ENCODE measurements at places on chromosomes 5 and 9.

GRCh38 chr5:149646564-149646963 lies 65.3 kb downstream of the ARHGEF37 start:
- no peak for DNase-seq

GRCh38 chr5:9460885-9461645 lies 84.8 kb downstream of the SEMA5A start:
- no peak for DNase-seq

GRCh38 chr9:137299938-137300337 lies 2.1 kb downstream of the NRARP start:
- DNase-seq, result no peak

- no peak for DNase-seq
Measured at GRCh38 chr9:4106760-4107143, 193.1 kb downstream of the GLIS3 start.

GRCh38 chr9:121464968-121465367 lies 34.7 kb downstream of the GGTA1 start:
- no peak for DNase-seq

- no peak for DNase-seq
Measured at GRCh38 chr5:43332401-43332800, 19.2 kb upstream of the HMGCS1 start.

GRCh38 chr9:92527832-92528521 lies 7.8 kb downstream of the ECM2 start:
- DNase-seq, result no peak

- no peak for DNase-seq
Measured at GRCh38 chr5:132458226-132458560, 32.4 kb downstream of the IRF1 start.

DNA sequence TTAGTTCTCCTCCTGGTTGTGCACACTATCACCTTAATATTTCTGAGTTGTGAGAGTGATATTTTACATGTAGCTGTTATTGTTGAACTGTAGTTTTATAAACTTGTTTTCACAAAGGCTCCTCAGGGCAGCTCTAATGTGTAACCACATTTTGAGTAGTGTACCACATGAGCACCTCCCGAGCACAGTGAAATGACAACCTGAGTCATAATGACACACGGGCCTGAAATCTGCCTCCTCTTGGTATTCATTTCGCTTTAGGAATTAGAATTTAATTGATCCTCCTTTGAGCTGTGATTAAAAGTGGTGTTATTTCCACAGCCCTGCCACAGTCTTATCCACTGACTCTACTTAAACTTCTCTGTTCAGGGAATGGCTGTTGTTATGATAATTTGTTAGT lies 7.9 kb downstream of the MTRR start:
- no peak for DNase-seq

- no peak for DNase-seq
Measured at GRCh38 chr5:133309166-133309795, 257.5 kb downstream of the HSPA4 start.

DNA sequence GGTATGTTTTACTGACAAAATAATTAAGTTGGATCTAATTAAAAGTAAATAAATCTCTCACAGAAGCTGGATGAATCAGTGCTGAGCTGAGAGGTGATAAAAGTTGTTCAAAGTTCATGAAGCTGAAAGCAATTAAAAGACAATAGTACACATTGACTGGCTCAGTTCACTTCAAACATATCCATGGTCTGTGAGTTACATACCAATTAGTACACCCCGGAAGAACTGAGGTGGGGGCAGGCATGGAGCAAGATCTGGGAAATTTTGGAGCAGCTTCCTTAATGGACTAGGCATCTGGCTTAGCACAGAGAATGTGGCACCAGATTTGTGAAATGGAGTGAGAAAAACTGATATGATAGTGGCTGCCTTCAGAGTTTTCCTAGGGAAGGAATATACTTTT lies 152.7 kb downstream of the ATP10B start:
- no peak for DNase-seq

GRCh38 chr5:134600600-134600999 lies 32.0 kb downstream of the SAR1B start:
- DNase-seq, result no peak

- DNase-seq, result no peak
Measured at GRCh38 chr9:110828264-110828663, 159.7 kb downstream of the MUSK start.

GRCh38 chr9:113508111-113508749 lies 44.7 kb downstream of the RGS3 start:
- no peak for DNase-seq
